SJSA1 (cell line): ENCODE measurements at places on chromosomes 5 and 9. TPM values are rescaled to one million over a fixed set of nuclear protein-coding genes. Genes with fewer than 3 reads are reported as not detected.

- H3K27me3 ChIP-seq, result no peaks in the 10 kb centered on the region
- peak; percentile 82 for DNase-seq
- H3K4me1 ChIP-seq, result peaks cover 29% of the 10 kb centered on the region
- H3K36me3 ChIP-seq, result no peaks in the 10 kb centered on the region
- no peak overlapping the region for H3K4me3 ChIP-seq
- H3K27ac ChIP-seq, result peak overlapping the region; percentile 33; the same call in 1 of the 2 replicates
These were observed 446.2 kb upstream of the TRPC7 start for GRCh38 chr5:136811551-136811950.

DNA sequence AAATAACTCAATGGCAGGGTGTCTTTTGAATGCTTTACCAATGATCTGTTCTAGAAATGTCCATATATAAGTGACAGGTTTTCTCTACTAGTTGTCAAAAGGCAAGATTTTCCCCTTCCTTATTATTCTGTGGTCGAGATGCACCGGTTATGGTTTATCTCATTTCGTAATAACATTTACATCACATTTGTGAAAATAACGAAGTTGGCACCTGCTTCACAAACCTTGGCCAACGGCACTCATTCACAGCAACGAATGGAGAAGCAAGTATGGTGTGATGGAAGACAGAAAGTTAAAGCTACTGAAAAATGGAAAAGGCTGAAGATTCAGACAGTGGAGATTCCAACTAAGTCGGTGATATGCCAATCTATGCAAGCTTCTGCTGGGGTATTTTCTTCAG lies 235.8 kb downstream of the KCTD16 start:
- H3K27me3 ChIP-seq, result no peaks in the 10 kb centered on the region
- DNase-seq, result no peak
- no peak overlapping the region for H3K27ac ChIP-seq
- no peaks in the 10 kb centered on the region for H3K36me3 ChIP-seq
- no peak overlapping the region for H3K4me3 ChIP-seq

- H3K4me3 ChIP-seq, result no peak overlapping the region
- H3K4me1 ChIP-seq, result no peaks in the 10 kb centered on the region
- no peak overlapping the region for H3K27ac ChIP-seq
- peaks cover 10% of the 10 kb centered on the region; the same call in 1 of the 2 replicates for H3K27me3 ChIP-seq
- no peaks in the 10 kb centered on the region for H3K36me3 ChIP-seq
These were observed 41.4 kb upstream of the RNU6ATAC start for GRCh38 chr9:134205672-134206310.

GRCh38 chr5:147558826-147559225 lies 49.0 kb upstream of the DPYSL3 start:
- peaks cover 57% of the 10 kb centered on the region for H3K4me1 ChIP-seq
- H3K27me3 ChIP-seq, result no peaks in the 10 kb centered on the region
- no peaks in the 10 kb centered on the region for H3K36me3 ChIP-seq
- DNase-seq, result peak; percentile 94
- H3K4me3 ChIP-seq, result no peak overlapping the region

DNA sequence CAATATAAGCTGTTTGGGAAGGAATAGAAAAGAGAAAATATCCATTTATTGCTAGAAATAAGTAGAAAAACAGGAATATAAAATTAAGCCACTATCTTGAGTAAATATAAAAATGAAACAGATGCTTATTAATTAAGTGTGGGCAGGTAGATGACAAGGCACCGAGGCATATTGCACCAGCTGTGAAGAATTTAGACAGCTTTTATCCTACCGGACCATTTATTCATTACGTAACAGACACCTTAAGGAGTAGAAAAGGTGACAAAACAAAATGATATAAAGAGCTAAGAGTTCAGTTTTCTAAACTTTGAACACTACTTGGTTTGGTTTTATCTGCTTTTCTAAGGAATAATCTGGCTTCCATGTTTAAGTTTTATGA lies 404.1 kb downstream of the PTPRD start:
- H3K4me3 ChIP-seq, result no peak overlapping the region
- H3K27me3 ChIP-seq, result no peaks in the 10 kb centered on the region
- H3K27ac ChIP-seq, result no peak overlapping the region
- H3K36me3 ChIP-seq, result no peaks in the 10 kb centered on the region

DNA sequence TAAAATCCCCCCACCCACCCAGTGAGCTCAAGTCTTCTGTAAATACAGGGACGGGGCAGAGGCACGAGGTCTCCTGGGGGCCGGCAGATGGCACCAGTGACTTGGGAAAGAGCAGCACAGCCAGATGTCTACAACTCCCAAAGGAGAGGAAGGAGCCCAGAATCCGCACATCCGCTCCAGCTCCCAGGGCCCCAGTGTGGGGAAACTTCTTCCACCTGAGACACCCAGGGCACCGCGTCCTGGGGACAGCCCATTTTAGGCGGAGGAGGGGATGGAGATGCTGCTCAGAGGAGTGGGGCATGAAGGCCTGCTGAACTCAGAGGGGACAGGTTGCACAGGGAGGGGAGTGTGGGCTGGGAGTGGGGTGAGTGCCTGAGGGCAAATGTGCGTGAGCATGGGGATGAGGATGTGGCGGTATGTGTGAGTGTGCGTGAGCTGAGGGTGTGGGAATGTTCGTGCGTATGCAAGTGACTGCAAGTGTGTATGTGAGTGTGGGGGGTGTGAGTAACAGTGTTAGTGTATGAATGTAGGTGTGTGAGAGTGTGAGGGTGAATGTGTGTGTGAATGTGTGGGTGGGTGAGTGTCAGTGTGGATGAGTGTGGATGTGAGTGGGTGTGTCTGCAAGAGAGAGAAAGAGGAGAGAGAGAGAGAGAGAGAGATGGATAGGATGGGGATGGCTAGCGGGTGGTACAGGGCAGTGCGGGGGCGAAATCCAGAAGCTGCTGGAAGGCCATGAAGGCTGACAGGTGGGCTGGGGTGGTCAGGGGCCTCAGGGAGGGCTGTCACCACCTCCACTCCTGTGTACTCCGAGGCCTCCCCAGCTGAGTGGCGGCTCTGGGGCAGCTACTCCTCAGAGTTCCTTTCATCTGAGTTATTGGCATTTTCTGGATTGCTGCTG lies 63.5 kb downstream of the DUSP1 start:
- peaks cover 6% of the 10 kb centered on the region for H3K4me1 ChIP-seq
- no peaks in the 10 kb centered on the region for H3K36me3 ChIP-seq
- no peak overlapping the region for H3K27ac ChIP-seq
- peak; percentile 73 for DNase-seq
- peaks cover 13% of the 10 kb centered on the region for H3K27me3 ChIP-seq

DNA sequence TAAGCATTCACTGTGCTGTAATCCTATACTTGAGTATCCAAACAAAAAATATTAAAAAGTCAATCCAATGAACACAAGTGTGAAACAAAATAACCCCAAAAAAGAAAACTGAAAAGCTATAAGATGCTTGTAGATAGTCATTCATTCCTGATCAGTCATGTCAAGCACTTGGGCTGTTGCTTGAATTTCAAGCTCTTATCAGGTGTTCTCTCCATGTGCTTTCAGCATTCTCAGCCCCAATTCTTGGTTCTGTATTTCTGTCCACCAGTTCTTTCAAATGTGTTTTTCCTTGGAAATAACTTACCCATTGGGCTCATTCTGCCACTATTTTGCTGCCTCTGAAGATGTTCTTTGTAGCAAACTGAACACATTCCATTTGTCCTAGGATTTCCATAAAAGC lies 4.7 kb downstream of the ZFAND5 start:
- no peaks in the 10 kb centered on the region for H3K27me3 ChIP-seq
- peaks cover 26% of the 10 kb centered on the region for H3K4me1 ChIP-seq
- DNase-seq, result no peak

DNA sequence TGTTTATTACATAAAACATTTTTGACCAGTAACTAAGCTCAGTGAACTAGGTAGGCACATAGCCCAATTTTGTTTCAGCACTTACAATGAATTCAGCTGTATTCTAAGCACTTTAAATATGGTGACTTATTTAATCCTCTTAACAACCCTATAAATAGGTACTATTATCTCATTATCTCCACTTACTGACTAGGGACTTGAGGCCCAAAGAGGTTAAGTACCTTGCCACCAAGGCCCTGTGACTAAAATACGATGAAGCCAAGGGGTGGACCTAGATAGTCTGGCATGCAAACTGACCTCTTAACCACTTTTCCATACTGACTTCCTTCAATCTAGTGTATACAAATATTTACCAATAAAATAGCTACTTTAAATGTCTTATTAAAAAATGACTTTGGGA lies 266.4 kb downstream of the ZNF608 start:
- no peak for DNase-seq
- no peak overlapping the region for H3K27ac ChIP-seq
- H3K27me3 ChIP-seq, result no peaks in the 10 kb centered on the region
- H3K4me3 ChIP-seq, result no peak overlapping the region
- no peaks in the 10 kb centered on the region for H3K4me1 ChIP-seq

GRCh38 chr5:1298067-1298551 lies 3.2 kb upstream of the TERT start:
- H3K27me3 ChIP-seq, result peaks cover 90% of the 10 kb centered on the region
- no peak overlapping the region for H3K4me3 ChIP-seq
- peaks cover 14% of the 10 kb centered on the region for H3K36me3 ChIP-seq
- no peaks in the 10 kb centered on the region for H3K4me1 ChIP-seq
- DNase-seq, result no peak

DNA sequence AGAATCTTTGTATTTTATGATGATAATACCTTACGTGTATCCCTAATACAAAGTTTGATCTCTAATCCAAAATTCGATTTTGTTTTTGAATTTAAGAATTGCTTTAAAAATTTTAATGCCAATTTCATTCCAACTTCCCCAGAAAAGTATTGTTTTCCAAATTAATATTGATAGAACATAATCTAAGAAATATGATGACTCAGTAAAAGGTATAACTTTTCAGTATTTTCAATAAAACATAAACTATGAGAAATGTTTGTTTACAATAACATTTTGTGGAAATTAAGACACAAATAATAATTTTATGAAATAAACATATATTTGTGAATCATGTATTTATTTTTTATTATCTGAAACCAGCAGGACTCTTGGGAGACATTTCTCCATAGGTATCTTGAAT lies 931.6 kb downstream of the EFNA5 start:
- DNase-seq, result no peak
- no peak overlapping the region for H3K27ac ChIP-seq
- H3K4me1 ChIP-seq, result no peaks in the 10 kb centered on the region
- no peaks in the 10 kb centered on the region for H3K36me3 ChIP-seq
- H3K27me3 ChIP-seq, result no peaks in the 10 kb centered on the region

DNA sequence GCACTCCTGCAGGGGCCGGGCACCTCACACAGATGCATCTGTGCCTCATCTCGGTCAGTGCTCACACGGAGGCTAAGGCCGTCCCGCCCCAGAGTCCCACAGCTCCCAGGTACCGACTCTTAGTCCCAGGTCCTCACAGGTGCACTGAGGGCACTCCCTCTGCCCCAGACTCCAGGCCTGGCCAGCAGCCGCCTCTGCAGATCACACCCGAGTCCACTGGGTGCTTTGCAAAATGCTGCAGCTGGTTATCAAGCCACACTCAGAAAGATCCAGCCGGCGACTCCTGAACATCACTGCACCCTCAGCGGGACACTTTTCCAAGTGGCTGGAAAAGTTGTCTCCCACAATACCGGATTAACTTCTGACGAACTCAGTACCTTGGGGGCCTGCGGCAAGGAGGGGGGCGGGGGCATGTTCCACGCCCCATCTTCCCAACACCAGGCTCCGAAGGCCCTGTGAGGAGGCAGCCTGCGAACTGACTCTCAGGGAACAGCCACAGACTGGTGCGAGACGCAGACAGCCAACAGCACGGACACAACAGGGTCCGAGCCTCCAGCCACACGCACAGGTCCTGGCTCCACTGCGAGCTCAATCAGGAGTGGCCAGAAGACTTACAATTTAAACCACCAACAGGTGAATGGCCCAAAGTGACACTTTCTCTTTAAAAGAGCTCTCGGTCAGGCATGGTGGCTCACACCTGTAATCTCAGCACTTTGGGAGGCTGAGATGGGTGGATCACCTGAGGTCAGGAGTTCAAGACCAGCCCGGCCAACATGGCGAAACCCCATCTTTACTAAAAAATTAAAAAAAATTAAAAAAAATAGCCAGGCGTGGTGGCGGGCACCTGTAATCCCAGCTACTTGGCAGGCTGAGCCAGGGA lies 4.0 kb downstream of the BRD3 start:
- DNase-seq, result peak; percentile 25
- peaks cover 21% of the 10 kb centered on the region for H3K4me1 ChIP-seq
- H3K27ac ChIP-seq, result no peak overlapping the region
- no peak overlapping the region for H3K4me3 ChIP-seq
- no peaks in the 10 kb centered on the region for H3K27me3 ChIP-seq
- peaks cover 11% of the 10 kb centered on the region; the same call in 1 of the 2 replicates for H3K36me3 ChIP-seq

GRCh38 chr9:87180841-87181240 lies 233.5 kb upstream of the GAS1 start:
- no peaks in the 10 kb centered on the region for H3K27me3 ChIP-seq
- no peak overlapping the region for H3K27ac ChIP-seq
- H3K4me1 ChIP-seq, result peaks cover 24% of the 10 kb centered on the region
- no peak for DNase-seq

DNA sequence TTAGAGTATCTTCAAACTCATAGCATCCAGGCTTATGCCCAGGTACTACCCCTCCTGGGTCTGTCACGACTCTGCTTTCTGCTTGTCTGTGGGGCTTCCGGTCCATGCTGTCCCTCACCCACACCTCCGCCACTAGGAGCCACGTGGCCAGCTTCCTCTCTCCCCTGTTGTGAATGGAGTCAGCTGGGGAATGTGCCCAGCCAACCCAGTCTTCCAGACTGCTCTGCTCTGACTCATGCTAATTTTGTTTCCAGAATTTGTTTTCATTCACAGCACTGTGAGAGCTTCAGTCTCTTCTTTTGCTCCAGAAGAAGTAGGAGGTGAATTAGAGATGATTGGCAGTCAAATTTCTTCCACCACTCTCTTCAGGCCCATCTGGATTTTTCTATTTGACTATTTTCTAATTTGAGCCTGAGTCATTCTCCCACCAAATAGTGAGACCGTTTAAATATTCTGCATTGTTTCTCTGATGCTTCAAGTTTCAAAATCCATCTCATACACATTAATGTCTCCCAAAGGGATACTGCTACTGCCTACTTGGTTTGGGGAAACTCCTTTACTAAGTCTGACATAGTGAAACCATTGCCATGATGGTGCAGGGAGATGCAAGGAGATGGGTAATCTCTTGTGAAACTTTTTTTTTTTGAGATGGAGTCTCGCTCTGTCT lies 424.1 kb upstream of the KIF2A start:
- H3K27ac ChIP-seq, result no peak overlapping the region
- no peaks in the 10 kb centered on the region for H3K36me3 ChIP-seq
- no peak overlapping the region for H3K4me3 ChIP-seq
- peaks cover 3% of the 10 kb centered on the region; the same call in 1 of the 2 replicates for H3K4me1 ChIP-seq
- H3K27me3 ChIP-seq, result no peaks in the 10 kb centered on the region

The TXNDC8 gene
- total RNA-seq, result not detected in 2 replicates

The PCDHB4 gene
- total RNA-seq, result 0.32 TPM in 1 of 2 replicates, not detected in the other

The GPR150 gene
- total RNA-seq, result 0.18 TPM in 1 of 2 replicates, not detected in the other

The ZNF618 gene
- 1.1 and 4.7 TPM in 2 replicates for total RNA-seq

The MCTP1 gene
- total RNA-seq, result 13.3 and 15.9 TPM in 2 replicates

The ECM2 gene
- total RNA-seq, result 2.2 and 4.9 TPM in 2 replicates

The STK32A gene
- 0.05 TPM in 1 of 2 replicates, not detected in the other for total RNA-seq

The CXCL14 gene
- 0.29 TPM in 1 of 2 replicates, not detected in the other for total RNA-seq

The C9orf78 gene
- total RNA-seq, result 56.2 and 59.3 TPM in 2 replicates

The HRH2 gene
- not detected in 2 replicates for total RNA-seq
